Stimulated activated CD8-positive, alpha-beta memory T cell treated with anti-CD3 and anti-CD28 coated beads, Interleukin-7, amount 100 ng/mL, for 1 hour (primary cell): ENCODE measurements at places on chromosomes 6 and 20.

- DNase-seq = no peak
Observed at GRCh38 chr6:46098678-46099077, 31.1 kb upstream of the ENPP4 start.

DNA sequence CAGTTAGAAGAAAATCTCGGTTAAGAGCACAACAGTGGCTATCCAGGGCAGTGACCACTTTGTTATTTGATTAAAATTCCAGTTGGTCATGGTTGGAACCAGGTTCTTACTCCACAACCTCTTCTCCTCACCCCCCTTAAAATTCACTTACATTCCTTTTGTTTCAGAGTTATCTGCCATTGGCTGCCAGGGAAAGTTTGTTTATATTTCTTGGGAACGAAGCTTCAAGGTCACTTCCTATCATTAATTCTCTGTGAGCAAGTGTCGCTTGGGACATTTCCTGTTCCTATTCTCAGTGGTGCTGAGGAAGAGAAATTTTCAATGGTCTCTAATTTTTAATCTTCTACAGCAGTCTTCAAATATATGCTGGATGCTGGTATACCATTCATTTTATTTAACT, 121.1 kb upstream of the COL21A1 start:
- DNase-seq = no peak

DNA sequence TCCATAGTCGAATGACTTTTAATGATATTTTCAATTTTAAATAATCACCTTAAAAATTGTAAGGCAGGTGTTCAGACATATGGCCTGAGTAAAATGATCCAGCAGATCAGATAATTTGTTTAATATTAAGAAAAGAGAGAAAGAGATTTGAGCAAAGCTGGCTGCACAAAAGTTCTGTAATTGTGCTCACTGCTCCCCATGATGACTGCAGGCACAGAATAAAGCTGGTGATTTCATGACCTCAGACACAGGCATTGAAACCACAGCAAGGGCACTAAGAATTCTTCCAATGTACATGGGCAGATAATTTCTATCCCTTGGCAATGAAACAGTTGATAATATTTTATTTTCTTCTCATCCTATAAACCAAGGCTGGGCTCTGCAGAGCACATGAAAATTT, 553.1 kb downstream of the NKAIN2 start:
- DNase-seq = no peak

GRCh38 chr6:89475634-89476033, 42.7 kb downstream of the ANKRD6 start:
- DNase-seq = no peak

DNA sequence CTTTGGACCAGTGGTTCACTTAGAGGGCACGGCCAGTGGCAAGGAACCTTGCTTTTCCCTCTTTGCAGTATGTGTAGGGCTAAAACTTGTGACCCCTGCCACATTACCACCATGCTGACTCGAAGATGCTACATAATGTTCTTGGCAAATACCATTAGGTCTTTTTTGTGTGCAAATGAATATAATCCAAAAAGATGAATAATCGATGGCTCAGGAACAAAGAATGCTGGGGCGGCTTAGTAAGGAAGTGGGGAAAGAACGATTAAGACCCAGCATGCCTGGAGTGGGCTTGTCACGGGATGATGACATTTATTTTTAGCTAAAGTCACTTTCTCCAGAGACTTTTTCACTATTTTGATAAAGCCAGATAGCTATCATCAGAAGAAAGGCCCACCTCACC, 23.1 kb downstream of the CMTR1 start:
- no peak for DNase-seq

DNA sequence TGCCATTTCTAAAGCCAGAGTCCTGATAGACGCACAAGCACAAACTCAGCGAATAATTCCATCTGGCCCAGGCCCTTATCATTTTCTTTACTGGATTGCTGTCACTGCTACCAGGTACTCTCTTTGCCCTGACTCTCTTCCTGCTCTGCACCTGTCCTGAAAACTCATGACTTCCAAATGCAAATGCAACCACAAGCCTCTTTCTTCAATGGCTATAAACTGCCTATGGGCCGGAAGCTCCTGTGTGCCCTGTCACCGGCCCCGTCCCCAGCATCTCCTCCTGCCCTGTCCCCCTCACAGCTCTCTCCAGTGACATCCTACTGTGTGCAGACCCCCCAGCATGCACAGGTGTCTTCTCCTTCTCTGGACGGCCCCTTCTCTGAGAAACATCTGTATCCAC, 302.6 kb downstream of the GMDS start:
- no peak for DNase-seq

DNA sequence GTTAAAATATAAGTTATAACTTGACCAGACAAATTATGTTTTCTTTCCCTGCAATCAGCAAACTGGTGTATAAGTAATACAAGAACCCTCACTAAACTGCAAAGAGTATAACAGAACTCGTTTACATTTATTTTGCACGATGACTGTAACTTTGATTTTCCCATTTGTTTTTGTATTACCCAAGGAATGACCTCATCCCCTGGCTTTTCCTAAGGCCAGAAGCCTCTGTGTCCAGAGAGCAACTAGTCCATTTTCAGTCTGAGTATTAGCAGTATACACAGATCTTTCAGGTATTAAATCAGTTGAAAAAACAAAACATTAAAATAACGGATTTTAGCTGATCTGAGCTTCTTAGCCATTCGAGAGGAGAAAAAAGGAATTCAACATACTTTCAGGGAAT, 17.2 kb downstream of the COL19A1 start:
- DNase-seq = no peak

- no peak for DNase-seq
Observed at GRCh38 chr20:23187751-23188150, 101.6 kb upstream of the CD93 start.

DNA sequence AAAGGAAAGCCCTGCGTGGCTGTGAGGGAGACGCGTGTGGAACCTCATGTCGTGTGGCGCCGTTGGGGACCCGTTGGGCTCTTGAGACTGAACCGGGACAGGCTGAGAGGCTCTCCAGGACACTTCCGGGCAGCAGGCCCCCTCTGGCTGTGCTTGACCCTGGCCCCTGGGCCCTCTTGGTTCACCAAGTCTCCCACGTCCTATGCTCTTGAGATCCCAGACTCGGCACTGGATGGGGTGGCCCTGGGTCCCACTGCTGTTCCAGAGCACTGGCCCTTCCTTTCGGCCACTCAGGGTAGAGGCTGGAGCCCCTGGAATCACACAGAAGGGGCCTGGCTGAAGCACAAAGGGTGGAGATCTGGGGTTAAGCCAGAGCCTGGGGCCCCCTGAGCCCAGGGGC, 30.4 kb downstream of the NTSR1 start:
- DNase-seq = no peak

DNA sequence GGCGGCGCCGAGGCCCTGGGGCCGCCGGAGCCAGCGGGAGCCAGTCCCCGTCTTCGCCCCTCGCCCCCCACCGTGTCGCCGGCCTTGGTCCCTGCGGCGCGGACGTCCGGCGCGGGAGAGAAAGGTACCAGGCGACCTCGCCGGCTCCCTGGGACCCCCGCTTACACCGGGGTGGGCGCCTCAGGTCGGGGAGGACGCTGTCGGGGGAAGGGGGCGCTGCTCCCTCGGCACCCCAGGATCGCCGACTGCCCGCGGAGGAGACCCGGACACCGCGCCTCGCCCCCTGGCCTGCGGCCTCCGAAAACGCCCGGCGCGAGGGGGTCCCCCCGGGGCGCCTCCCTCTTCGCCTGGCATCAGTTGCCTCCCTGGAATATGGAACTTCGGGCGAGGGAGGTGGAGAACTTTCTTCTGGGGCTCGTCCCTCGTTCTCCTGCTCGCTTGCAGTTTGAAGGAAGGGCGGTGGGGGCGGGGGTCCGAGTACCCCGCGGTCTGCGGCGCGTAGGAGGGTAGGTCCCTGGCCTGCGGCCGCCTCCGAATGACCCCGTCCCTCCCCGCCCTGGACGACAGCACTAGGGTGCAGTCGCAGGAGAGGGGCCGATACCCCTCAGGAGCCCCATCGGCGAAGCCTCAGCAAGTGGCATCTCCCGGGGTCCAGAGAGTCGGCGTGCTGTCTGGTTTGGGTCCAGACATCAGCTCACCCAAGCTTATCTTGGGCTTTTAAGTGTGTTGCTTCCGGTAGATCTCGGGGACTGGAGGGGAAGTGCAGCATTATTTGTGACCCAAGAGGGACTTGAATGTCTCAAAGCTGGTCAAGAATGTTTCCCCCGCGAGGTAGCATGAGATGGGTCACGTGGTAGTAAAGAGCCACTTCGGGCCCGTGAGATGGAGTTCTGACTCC, 549 bp downstream of the ANKRD6 start:
- no peak for DNase-seq

- no peak for DNase-seq
Observed at GRCh38 chr20:4457566-4458543, 263.9 kb upstream of the PRND start.

DNA sequence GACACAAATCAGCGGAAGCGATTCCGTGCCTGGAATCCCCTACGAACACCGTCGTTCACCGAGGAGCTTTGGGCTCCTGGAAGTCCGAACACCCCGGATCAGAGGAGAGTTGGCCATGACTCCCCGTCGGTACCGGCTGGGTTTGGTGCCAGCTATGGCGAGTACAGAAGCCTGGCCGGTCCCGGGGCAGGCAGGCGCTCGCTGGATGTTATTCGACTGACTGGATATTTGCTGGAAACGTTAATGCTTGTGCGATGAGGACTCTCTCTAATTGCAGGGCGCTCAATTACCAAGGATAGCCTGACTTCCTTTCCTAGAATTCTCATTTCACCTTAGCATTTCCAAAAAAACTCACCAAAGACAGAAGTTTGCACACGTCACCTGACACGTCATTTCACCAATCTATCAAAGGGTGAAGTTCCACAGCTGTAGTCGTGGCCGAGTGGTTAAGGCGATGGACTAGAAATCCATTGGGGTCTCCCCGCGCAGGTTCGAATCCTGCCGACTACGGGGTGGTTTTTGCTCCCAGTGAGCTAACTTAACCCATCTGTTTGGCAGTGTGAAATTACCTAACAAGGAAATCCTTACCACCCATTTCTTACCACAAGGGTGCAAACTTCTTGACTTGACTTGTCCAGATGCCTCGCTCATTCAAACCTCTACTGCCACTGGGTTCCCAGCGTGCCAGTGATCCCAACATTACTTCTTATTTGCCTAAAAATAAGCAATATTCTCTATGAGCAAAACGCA, 22.7 kb upstream of the ZNF184 start:
- no peak for DNase-seq

GRCh38 chr6:153980171-153980570, 58.9 kb upstream of the OPRM1 start:
- DNase-seq = no peak

DNA sequence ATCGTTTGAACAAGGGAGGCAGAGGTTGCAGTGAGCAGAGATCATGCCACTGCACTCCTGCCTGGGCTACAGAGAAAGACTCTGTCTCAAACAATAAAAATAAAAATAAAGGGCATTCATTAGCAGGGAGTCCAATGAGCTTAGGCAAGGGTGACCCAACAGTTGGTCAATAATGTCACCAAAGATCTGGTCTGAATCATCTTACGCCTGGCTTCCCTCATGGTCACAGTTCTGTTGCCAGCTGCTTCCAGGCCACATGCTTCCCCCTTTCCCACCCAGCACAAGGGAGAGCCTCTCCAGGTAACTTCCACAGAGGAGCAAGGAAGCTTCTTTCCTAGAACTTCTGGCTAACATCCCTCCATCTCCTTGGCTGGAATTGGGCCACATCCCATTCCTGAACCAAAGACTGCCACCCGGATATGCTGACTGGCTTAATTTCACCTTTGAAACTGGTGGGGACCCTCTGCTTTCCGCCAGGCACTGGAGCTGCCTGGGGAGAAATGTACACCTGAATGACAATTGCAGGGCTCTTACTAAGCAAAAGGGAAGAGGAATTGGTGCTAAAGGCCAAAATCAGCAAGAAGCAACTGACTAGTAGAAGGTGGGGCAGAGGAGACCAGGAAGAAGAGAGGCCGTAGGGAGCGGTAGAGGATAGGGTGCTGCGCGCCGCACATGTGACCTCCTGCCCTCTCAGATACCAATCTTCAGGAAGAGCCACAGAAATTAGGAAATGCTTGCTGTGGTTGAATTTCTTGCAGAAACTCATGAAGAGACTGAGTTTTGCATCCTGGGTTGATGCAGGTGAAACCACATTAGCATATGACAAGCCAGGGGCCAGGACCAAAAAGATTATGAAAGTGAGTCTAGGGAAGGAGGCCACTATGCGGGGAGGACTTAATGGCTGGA, 8.3 kb upstream of the SCML4 start:
- DNase-seq = no peak

- DNase-seq = no peak
Observed at GRCh38 chr6:393391-394221, 2.1 kb downstream of the IRF4 start.

- no peak for DNase-seq
Observed at GRCh38 chr6:82248273-82248735, 760 bp upstream of the IBTK start.
